Activated CD4-positive, alpha-beta T cell treated with anti-CD3 and anti-CD28 coated beads, Interleukin-2, amount 10 ng/mL, durations not matched to agents 7 days and 5 days (primary cell): ENCODE measurements at places on chromosomes 7 and 10. TPM values are rescaled to one million over a fixed set of nuclear protein-coding genes. Genes with fewer than 3 reads are reported as not detected.
A peak's percentile ranks its signal among the peaks of the same experiment; 100 is the strongest.

Gene GIMAP8
- 35.9 TPM for total RNA-seq

Gene NPSR1
- not detected for total RNA-seq

Gene TDRD1
- 0.10 TPM for total RNA-seq

Gene OPALIN
- not detected for total RNA-seq

Gene TEX36
- not detected for total RNA-seq

Gene POU6F2
- 0.12 TPM for total RNA-seq

- no peaks in the 10 kb centered on the region for H3K4me1 ChIP-seq
- no peak overlapping the region for H3K27ac ChIP-seq
- H3K27me3 ChIP-seq: peaks cover 7% of the 10 kb centered on the region
These were observed 12.0 kb upstream of the KCNMA1 start for GRCh38 chr10:77649333-77650331.

- no peaks in the 10 kb centered on the region for H3K36me3 ChIP-seq
- H3K27ac ChIP-seq: no peak overlapping the region
- H3K4me3 ChIP-seq: no peak overlapping the region
- DNase-seq: peak; percentile 57
These were observed 9.8 kb downstream of the PODXL start for GRCh38 chr7:131546583-131547141.

- H3K27me3 ChIP-seq: peaks cover 3% of the 10 kb centered on the region
- no peak for DNase-seq
- H3K4me3 ChIP-seq: no peak overlapping the region
- H3K36me3 ChIP-seq: no peaks in the 10 kb centered on the region
- H3K27ac ChIP-seq: no peak overlapping the region
These were observed 26.5 kb downstream of the GTF2IRD1 start for GRCh38 chr7:74479961-74480829.

DNA sequence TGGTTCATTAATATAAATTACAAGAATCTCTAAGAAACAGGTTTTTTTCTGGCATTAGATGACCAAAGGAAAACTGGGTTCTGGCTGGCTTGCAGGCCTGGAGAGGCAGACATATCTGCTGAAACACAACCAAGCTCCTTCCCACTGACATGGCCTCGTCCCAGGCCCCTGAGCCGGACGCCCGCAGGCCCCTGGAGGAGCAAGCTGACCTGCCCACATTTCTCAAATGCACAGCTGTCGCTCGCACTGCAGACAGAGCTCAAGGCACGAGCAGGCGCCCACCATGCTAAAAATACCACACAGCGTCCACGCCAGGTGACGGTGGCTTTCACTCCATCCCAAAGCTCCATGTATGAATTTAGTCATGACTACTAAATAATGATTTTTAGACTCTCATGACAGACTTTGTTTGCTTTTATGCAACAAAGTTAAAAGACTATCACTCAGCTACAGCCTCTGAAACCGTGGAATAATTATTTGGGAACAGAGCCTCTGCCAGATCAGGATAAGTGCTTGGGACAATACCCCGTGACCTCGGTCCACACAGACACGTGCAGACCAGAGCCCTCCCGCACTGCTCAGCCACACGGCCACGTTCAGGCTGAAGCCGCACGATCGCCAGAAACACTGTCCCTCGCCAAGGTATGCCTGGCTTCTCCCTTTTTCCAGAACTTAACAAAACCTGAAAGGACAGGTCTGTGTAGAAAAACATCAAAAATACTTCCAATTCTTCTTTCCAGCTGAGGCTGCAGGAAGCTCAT, 71.1 kb downstream of the DIP2C start:
- H3K27ac ChIP-seq: no peak overlapping the region
- H3K36me3 ChIP-seq: no peaks in the 10 kb centered on the region
- H3K27me3 ChIP-seq: peaks cover 19% of the 10 kb centered on the region
- H3K4me1 ChIP-seq: no peaks in the 10 kb centered on the region

GRCh38 chr7:46710927-46711326, 789.9 kb upstream of the IGFBP3 start:
- no peaks in the 10 kb centered on the region for H3K36me3 ChIP-seq
- no peak overlapping the region for H3K27ac ChIP-seq
- DNase-seq: no peak
- no peak overlapping the region for H3K4me3 ChIP-seq
- no peaks in the 10 kb centered on the region for H3K27me3 ChIP-seq
- H3K4me1 ChIP-seq: no peaks in the 10 kb centered on the region

- DNase-seq: no peak
- H3K4me1 ChIP-seq: no peaks in the 10 kb centered on the region
- no peak overlapping the region for H3K27ac ChIP-seq
- H3K36me3 ChIP-seq: no peaks in the 10 kb centered on the region
- H3K27me3 ChIP-seq: peaks cover 3% of the 10 kb centered on the region
- H3K4me3 ChIP-seq: no peak overlapping the region
These were observed 16.3 kb upstream of the SLC29A4 start for GRCh38 chr7:5266191-5267028.

DNA sequence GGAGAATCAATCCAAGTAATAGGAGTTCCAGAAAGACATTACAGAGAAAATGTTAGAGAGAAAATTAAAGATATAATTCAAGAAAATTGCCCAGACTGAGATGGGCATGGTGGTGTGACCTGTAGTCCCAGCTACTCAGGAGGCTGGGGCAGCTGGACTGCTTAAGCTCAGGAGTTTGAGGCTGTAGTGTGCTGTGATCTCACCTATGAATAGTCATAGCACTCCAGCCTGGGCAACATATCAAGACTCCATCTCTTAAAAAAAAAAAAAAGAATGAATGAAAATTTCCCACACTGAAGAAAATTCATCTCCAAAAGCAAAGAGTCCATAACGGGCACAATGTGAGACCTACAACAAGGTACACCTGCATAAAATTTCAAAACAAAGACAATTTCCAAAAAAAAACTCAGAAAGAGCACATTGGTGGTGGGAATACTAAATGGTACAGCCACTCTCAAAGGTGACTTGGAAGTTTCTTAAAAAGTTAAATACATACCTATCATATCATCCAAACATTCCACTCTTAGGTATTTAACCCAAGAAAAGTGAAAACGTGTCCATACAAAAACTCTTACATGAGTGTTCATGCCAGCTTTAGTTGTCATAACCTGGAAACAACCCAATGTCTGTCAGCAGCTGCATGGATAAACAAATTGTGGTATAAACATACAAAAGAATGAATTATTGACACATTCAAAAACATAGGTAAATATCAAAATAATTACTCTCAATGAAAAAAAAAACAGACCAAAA, 6.9 kb upstream of the RGS10 start:
- peaks cover under 1% of the 10 kb centered on the region for H3K4me1 ChIP-seq
- no peak overlapping the region for H3K4me3 ChIP-seq
- no peak overlapping the region for H3K27ac ChIP-seq
- peaks cover 28% of the 10 kb centered on the region for H3K27me3 ChIP-seq

DNA sequence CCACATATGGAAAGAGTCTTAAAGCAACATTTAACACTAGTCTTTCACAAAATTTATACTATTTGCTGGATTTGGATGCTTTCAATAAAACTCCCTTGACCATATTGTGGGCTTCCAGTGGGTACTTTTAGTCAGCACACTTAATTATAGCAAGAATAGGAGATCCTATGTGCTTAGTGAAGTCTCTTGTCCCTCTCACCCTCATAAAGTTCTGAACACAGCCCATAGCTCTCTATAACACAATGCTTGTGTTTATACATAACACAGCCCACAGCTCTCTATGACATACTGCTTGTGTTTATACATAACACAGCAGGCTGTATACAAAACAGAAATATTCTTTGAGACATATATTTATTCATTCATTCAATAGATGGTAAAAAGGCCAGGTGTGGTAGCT, 79.0 kb downstream of the SEMA3C start:
- no peak overlapping the region for H3K4me3 ChIP-seq
- no peaks in the 10 kb centered on the region for H3K36me3 ChIP-seq
- no peaks in the 10 kb centered on the region for H3K27me3 ChIP-seq
- no peaks in the 10 kb centered on the region for H3K4me1 ChIP-seq
